A673 (cell line): ENCODE measurements at places on chromosomes 6 and 20. TPM values are rescaled to one million over a fixed set of nuclear protein-coding genes. Genes with fewer than 3 reads are reported as not detected.
A peak's percentile ranks its signal among the peaks of the same experiment; 100 is the strongest.

The SALL4 gene
- total RNA-seq = 17.7 and 18.4 TPM in 2 replicates

The EXOC2 gene
- total RNA-seq = 22.4 and 28.2 TPM in 2 replicates

DNA sequence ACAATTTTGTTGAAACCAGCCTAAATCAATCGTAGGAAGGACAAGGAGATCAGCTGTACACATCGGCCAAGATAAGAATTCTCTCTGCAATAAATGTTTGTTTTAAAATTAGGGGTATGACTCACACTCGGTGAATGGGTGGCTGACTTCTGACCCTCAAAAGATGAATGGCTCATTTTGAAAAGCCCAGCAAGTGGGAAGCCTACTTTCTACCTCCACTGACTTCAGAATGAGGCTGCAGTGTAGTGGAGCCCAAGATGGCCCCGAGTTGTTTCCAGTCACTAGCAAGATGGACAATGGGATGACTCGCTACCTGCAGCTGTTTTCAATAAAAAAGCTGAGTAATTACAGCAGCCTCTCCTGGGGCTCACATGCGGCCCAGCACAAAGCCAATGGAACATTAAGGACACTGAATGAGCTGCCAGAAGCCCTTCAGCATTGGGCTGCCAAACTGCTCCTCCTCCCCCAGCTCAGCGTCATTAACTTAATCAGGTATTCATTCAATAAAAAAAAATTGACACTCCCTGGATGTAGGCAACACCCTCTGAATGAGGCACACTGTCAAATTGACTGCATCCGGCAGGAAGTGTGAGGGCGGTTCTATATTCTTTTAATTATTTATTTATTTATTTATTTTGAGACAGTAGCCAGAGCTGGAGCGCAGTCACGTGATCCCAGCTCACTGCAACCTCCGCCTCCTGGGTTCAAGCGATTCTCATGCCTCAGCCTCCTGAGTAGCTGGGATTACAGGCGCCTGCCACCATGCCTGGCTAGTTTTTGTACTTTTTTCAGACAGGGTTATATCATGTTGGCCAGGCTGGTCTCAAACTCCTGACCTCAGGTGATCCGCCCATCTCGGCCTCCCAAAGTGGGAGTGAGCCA, 107.3 kb downstream of the GMPR start:
- peak; percentile 87 for DNase-seq
- H3K4me3 ChIP-seq = no peak overlapping the region
- H3K36me3 ChIP-seq = no peaks in the 10 kb centered on the region
- H3K27ac ChIP-seq = peak overlapping the region; percentile 66

- no peak overlapping the region for H3K27ac ChIP-seq
- H3K27me3 ChIP-seq = no peaks in the 10 kb centered on the region
- no peaks in the 10 kb centered on the region for H3K36me3 ChIP-seq
- no peak overlapping the region for H3K4me3 ChIP-seq
- no peaks in the 10 kb centered on the region for H3K4me1 ChIP-seq
These were observed 565.7 kb upstream of the BTBD3 start for GRCh38 chr20:11352041-11352440.

DNA sequence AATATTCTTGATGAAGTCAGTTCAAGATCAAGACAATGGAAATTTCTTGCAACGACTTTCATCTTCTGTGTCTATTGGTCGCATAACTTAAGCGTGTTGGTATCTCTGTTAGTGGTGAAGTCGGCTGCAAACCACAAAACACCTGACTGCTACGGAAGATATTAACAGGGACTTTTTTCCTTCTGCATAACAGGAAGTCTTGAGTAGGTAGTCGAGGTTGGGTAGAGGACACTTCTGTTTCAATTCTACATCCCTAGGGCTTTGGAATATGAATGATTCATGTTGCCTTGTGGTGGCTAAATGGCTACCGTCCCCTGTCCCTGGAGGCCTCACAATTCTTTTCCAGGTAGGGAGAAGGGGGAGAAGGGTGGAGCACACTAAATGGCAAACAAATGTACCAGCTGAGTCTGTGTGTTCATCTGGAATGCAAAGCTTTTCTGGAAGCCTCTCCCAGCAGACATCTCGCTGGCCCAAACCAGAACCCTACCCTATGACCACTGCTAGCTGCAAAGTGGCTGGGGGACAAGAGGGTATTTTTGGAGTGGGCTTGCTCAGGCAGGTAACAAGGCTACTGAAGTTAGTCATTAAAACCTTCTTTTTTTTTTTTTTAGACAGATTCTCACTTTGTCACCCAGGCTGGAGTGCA, 34.6 kb upstream of the NKX2-2 start:
- no peaks in the 10 kb centered on the region for H3K27me3 ChIP-seq
- DNase-seq = no peak
- H3K27ac ChIP-seq = no peak overlapping the region
- no peaks in the 10 kb centered on the region for H3K4me1 ChIP-seq
- H3K36me3 ChIP-seq = no peaks in the 10 kb centered on the region
- no peak overlapping the region for H3K4me3 ChIP-seq

GRCh38 chr6:89555806-89556205, 82.7 kb downstream of the LYRM2 start:
- peaks cover 19% of the 10 kb centered on the region for H3K4me1 ChIP-seq
- no peak overlapping the region for H3K27ac ChIP-seq
- no peak for DNase-seq
- no peaks in the 10 kb centered on the region for H3K36me3 ChIP-seq
- no peaks in the 10 kb centered on the region for H3K27me3 ChIP-seq
- no peak overlapping the region for H3K4me3 ChIP-seq

DNA sequence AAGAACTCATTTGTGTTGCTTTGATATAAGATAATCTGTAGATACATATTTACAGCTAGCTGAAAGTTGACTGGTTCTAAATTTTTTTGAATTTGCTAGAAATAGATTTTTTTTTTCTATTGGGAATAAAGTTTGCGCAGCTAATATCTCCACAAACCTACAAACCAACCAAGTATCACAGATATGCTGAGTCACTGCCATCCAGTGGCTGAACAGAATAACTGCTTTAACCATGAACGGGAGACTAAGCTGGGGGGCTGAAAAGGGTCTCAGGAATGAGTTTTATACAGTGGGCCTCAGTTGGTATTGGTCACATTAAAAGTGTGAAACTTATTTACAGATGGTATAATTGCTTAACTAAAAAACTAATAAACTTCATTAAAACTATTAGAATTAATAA, 326.7 kb upstream of the CNR1 start:
- no peak overlapping the region for H3K4me3 ChIP-seq
- no peaks in the 10 kb centered on the region for H3K36me3 ChIP-seq
- no peaks in the 10 kb centered on the region for H3K27me3 ChIP-seq
- no peak overlapping the region for H3K27ac ChIP-seq

The NOTCH4 gene
- 2.4 and 2.8 TPM in 2 replicates for total RNA-seq

- no peak overlapping the region for H3K27ac ChIP-seq
- no peak for DNase-seq
- no peaks in the 10 kb centered on the region for H3K27me3 ChIP-seq
- no peaks in the 10 kb centered on the region for H3K4me1 ChIP-seq
- no peak overlapping the region for H3K4me3 ChIP-seq
These were observed 55.3 kb downstream of the EFCAB8 start for GRCh38 chr20:32914031-32914430.

The TINAG gene
- not detected in 2 replicates for total RNA-seq

DNA sequence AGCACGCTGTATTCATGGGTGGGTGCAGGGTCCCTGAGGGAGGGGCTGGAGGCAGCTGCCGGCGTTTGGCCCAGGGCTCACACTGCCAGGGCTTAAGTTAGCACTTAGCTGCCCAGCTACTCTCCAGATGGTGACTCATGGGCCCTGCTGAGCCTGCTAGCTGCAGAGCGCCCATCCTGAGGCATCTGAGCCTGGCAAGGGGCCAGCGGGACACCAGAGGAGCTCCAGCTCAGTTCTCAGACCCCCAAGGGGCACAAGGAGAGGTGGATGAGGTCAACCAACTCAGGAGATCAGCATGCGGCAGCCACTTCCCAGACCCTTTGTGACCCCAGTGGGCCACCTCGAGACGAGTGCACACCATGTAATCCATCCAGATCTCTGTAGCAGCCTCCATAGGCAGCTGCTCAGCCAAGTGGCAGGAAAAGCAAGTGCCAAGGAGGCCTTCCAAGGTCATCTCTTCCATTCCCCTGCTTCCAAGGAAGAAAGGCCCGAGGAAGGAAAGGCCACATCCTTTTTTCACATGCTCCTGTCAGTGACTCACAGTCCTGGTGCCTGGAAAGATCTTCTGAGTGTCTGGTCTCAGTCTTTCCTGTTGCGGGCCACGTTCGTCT, 35.3 kb downstream of the FOXP4 start:
- peak; percentile 72 for DNase-seq
- no peak overlapping the region for H3K4me3 ChIP-seq
- H3K27ac ChIP-seq = peak overlapping the region; percentile 59
- H3K4me1 ChIP-seq = peaks cover 31% of the 10 kb centered on the region
